ENCODE measurements at places on chromosomes 16 and 17.

DNA sequence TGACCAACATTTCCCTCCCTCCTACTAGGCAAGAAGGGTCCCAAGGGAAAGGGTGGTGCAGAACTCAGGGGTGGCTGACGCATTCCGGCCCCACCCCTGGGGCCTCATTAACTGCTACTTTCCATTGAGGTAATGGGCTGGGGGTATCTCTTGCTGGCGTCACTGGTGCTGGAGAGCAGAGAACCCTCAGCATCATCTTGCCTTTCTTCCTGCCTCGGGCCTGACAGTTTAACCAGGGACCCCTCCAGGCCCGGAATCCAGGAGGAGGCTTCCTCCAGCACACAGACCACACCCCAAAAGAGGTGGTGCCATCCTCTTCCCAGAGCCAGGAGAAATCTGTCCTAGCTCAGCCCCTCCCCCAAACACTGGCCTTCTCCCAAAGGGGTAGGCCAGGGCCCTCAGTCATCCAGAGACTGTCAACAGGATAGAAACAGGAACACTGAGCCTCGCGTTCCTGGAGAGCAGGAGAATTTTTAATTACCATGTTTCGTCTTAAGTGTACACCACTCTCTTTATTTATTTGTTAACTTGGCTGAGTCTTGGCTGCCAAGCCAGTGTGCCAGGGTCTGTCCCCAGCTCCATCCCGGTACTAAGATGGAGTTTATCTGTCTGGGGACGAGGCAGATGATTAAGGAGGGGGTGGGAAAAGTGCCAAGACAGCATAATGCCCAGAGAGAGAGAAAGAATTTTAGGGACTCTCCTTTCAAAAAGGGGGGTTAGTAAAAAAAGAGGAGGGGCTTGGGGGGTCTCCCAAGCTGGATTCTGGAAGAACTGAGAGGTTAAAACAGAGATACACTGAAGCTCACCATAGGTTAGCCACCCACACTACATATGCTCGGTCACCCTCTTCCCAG lies 5.1 kb downstream of the ETV4 start:
- no peak for DNase-seq

- no peak for DNase-seq
These were observed 29.0 kb upstream of the PITPNA start for GRCh38 chr17:1591474-1592090.

DNA sequence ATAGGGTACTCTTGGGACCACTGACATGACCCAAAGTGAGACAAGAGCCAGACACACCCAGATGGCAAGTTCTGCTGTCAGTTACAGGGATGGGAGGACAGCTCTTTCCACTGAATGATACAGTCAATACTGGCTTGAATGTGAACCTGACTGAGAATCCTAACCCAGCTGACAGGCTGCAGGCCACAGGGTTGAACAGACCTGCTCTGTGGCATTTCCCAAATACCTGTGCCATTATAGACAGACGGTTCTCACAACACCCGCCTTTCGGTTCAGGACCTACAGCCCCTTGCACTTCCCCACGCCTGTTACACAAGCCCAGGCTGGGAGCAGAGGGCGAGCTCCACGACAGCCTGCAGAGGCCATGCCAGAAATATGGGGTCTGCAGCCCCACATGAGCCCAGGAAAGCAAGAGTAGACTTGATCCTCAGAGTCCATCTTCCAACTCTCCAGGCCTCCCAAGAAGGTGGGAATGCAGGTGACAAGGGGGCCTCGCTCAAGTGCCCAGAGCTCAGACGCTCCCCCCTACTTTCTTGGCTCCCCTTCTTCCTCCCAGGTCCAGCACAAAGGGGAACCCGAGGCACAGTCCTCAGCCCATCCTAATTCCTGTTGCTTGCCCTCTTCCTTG lies 314.3 kb downstream of the SOX9 start:
- no peak for DNase-seq

DNA sequence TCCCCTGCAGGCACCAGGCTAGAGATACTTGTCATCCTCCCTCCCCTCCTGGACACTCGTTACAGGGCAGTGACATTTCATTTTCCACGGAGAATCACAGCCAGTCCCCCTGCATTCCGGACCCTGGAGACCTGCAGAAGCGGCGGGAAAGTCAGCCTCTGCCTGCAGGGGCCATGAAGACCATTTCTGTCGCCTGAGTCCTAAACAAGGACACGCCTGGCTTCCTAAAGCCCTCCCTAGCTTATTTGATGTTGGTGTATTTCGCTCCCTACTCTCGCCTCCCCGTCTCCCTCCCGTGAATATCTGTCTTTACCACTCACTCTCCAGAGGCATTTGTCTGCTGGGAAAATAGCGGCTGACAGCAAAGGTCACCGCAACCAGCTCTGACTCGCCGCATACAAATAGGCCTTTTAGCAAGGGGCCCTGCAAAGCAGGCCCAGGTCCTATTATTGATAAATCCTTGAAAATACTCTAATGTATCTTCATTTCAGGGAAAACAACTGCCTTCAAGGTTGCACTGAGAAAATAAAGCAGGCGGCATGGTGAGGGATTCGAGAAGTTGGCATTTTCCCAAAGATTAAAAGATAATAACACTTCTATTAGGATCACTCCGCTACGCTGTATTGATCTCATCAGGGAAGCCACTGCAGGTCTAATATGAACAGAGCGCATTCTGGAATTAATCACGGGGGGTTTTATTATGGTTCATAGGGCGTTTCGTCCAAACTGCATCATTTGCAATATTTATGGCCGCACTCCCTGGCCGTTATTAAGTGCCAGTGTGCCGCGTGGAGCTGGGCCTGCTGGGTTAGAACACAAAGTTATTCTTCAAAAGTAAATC lies 447.1 kb upstream of the CDH5 start:
- DNase-seq, result no peak

GRCh38 chr17:47949946-47950345 lies 7.7 kb downstream of the PRR15L start:
- no peak for DNase-seq

GRCh38 chr16:30944352-30944751 lies 4.5 kb upstream of the ORAI3 start:
- no peak for DNase-seq

DNA sequence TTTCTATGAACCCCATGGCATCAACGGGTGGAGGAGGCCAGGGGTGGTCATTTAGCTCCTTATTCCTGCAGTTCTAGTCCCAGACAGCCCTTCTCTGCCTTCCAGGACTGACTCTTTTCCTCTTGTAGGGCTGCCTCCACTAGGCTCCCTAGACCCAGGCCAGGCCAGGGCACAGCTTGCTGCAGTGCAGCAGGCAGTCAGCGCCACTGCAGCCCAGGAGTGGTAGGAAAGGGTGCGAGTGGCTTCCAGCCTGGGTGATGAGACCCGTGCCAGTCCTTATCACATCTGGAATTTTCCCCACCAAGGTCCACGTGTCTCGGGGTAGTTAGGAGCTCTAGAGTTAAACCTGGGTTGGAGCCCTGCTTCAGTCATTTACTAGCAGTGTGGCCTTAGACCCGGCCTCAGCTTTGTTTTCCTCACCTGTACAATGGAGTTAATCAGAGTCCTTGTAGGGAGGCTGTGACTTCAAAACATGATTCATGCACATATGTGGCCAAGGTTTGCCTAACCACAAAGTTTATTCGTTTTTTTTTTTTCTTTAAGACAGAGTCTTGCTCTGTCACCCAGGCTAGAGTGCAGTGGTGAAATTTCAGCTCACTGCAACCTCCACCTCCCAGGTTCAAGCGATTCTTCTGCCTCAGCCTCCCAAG lies 4.7 kb downstream of the SLC5A11 start:
- DNase-seq, result no peak

- no peak for DNase-seq
These were observed 177.0 kb upstream of the C16orf82 start for GRCh38 chr16:26889740-26890139.

GRCh38 chr16:63157818-63158217 lies 1121.6 kb upstream of the CDH8 start:
- no peak for DNase-seq

DNA sequence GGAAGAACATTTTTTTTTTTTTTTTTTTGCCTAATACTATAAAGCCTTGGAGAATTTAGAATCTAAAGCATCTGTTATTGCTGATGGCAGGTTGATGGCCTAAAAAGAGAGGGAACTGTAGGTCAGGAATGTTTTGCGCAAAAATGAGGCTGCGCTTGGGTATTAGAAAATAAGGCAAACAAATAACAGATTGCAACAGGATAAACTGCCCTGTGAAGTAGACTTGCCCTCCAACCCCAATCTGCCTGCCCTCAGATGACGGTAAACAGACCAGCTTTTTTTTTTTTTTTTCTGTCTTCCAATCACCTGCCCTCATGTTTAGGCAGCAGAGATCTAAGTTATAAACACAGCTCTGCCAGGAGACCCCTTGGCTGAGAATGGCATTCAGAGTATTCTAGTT lies 3.8 kb upstream of the DHX8 start:
- DNase-seq, result no peak

DNA sequence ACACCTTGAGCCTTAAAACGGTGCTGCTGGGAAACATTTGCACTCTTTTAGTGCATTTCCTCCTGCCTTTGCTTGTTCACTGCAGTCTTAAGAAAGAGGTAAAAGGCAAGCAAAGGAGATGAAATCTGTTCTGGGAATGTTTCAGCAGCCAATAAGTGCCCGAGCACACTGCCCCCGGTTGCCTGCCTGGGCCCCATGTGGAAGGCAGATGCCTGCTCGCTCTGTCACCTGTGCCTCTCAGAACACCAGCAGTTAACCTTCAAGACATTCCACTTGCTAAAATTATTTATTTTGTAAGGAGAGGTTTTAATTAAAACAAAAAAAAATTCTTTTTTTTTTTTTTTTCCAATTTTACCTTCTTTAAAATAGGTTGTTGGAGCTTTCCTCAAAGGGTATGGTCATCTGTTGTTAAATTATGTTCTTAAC lies 4.4 kb downstream of the SOX9 start:
- no peak for DNase-seq

- DNase-seq, result no peak
These were observed 805 bp upstream of the C16orf95 start for GRCh38 chr16:87317750-87318644.

GRCh38 chr16:2194166-2194834 lies 2.1 kb downstream of the CASKIN1 start:
- DNase-seq, result no peak

DNA sequence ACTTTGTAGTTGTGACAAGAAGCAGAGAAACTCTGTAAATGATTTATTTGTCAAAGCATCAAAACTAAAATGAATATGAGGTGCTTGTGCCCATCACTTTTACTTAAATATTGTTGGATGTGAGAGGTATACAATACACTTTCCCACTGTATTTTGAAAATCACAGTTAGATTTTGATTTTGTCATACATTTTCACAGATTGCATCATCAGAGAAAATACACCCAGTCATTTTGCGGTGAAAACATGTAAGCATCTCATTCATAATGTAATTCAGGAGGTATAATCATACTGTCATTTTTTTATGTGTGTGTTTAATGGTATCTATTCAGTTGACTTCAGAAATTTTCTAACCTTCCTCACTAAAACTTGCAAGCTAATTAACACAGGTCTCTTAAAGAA lies 11.3 kb downstream of the ZNF207 start:
- DNase-seq, result no peak

DNA sequence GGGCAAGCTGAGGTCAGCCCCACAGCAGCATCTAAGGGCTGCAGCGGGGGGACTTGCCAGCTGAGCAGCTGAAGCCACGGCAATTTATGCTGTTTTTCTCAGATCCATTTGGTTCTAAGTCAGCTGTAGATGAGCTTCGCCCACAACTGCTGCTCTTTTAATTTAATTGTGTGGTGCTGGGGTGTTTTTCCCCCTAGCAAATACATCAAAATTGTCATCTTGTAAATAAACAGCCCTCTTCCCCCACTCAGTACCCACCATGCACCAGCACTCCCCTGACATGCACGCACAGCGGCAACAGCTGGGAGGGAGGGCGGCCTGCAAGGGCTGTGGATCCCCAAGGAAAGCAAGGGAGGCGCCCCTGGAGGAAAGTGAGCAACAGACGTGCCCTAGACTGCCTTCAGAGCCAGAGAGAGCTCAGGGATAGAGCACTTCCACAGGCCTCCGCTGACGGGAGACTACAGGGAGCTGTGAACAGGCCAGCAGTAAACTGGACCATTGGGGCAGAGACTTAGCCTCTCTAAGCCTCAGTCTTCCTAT lies 149.5 kb downstream of the TMEM132E start:
- no peak for DNase-seq

DNA sequence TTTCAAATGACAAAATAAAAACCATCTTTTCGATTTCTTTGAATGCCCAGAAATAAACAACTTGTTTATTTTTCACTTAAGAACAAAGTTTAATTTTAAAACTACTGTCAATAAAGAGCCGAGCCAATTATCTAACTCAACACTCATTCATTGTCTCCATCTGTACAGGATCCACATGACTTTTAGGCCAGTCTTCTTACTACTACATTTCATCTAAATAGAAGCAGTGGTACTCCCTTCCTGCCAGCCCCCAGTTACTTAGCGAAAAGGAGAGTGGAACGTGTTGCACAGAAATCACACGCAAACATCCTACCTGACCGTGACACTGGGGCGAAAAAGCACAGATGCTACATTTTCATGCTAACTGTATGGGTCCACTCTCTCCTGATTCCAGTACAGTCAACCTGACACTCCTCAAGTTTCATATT lies 1.2 kb downstream of the GNA13 start:
- no peak for DNase-seq

DNA sequence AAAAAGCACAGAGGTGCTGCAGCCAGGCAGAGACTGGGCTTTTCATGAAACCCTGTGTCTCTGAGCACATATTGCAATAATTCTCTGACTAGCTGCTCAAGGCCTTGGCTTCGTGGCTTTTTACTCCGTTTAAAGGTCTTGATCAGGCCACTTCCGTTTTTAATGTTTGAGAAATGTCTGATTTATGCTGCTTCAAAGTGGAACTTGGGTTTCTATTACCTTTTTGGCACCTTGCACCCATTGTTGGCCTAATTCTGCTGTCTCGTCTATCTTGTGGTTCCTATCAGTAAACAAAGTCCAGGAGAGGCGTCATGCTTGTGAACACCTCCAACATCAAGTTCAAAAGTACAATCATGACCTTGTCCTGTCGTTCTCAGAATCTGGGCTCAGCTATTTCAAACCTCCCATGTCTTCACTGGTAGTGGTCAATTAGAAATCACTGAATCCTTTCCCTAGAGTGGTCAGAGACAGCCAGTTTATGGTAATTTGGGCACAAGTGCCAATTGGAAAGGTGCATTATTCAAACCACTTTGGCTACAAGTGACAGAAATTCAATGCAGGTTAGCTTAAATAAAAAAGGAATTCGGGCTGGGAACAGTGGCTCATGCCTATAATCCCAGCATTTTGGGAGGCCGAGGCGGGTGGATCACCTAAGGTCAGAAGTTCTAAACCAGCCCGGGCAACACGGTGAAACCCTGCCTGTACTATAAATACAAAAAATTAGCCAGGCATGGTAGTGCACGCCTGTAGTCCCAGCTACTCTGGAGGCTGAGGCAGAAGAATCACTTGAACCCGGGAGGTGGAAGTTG lies 33.3 kb upstream of the METTL9 start:
- no peak for DNase-seq

DNA sequence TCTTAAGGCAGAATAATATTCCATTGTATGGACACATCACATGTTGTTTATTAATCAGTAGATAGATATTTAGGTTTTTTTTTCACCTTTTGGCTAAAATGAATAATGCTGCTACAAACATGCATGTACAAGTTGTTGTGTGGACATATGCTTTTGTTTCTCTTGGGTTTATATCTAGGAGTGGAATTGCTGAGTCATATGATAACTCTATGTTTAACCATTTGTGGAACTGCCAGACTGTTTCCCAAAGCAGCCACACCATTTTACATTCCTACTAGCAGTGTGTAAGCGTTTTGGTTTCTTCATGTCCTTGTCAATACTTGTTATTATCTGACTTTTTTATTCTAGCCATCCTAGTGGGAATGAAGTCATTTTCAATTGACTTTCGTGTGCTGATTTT lies 21.3 kb downstream of the CYLD start:
- DNase-seq, result no peak
